ENCODE measurements at places on chromosomes 2 and 18.
A peak's percentile ranks its signal among the peaks of the same experiment; 100 is the strongest.

DNA sequence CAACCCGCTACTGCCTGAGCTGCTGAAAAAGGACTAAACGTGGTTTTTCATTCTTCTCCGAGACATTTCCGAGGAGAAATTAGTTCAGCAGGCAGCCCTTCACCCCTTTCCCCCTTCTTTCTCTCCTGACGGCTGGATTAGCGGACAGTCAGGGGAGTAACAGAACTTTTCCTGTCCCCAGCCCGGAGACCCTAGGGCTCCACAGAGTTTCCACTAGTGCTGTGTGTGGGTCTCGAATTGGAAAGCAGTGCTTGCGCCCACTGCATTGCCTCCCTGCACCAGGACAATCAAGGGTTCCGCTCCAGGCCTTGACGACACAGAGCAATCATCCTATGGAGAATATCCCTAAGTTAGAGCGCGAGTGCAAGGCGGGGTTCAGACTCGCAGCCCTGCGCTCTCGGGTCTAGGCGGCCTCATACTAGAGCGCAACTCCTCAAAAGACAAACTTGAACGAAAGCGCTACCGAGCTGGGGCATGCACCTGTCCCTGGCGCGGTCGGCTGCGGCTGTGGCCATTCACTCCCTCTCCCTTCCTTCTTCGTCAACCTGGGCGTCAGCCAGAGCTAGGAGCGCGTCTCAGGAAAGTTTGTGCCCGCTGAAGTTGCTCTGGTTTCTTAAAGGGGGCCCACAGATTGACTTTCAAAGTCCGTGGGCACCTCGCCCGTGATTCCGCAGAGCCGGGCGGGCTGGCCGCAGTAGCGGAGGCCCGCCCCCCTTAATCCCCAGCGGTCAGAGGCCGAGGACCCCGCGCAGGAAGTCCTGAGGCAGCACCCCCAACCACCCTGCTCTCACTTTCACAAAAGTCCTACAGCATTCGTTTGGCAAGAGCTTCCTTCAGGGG lies 801 bp downstream of the OSR1 start:
- DNase-seq: no peak

GRCh38 chr2:74619651-74620297 lies 28.4 kb downstream of the M1AP start:
- no peak for DNase-seq

DNA sequence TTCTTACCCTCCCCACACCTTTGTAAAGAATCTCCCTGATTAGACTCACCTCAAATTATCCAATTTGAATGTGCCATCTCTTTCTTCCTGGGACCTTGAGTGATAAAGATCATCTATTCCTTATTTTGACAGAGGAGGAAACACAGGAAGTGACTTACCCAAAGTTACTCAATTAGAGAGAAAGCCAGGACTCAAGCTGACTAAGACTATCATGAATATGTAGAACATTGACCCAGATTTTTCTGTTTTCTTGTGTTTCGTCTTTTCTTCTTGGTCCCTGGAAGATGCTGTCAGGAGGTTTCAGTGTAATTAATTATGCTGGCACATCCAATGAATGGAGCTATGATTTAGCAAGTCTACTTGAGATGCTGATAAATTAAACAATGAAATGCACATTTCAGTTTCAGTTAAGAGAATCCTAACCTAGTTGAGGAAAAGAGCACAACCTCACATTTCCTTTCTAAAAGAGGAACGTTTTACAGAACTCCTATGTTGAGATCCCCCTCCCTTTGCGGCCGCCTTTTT lies 380.4 kb downstream of the CLIP4 start:
- no peak for DNase-seq

DNA sequence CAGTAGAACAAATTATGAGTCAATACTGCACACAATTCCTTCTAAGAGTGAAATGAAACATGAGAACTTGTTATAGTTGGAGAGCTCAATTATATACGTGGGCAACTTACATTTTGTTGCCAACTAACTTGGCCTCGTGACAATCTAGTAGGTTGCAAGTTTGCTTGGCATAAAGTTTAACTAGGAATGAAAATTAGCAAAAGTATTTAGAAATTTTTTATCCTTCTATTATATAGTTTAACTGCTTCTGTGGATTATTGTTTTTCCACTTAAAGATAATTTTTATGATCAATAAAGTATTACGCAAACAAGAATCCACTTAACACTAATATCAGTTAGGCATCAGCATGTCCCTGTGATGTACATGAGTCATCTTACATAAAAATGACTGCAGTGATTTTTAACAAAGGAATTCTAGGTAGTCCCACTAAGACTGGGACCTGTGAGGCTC lies 41.1 kb downstream of the FAM124B start:
- DNase-seq: no peak

- no peak for DNase-seq
These were observed 1456.4 kb downstream of the SUCLG1 start for GRCh38 chr2:83002706-83003105.

GRCh38 chr18:35163014-35163539 lies 77.8 kb upstream of the ZNF397 start:
- DNase-seq: no peak

GRCh38 chr2:11147263-11147662 lies 8.0 kb upstream of the SLC66A3 start:
- no peak for DNase-seq

GRCh38 chr2:191166111-191166755 lies 15.4 kb upstream of the STAT4 start:
- DNase-seq: no peak

- DNase-seq: no peak
These were observed 38.0 kb downstream of the SLC9A4 start for GRCh38 chr2:102510791-102511575.

- DNase-seq: no peak
These were observed 76.9 kb downstream of the CLHC1 start for GRCh38 chr2:55155206-55155605.

DNA sequence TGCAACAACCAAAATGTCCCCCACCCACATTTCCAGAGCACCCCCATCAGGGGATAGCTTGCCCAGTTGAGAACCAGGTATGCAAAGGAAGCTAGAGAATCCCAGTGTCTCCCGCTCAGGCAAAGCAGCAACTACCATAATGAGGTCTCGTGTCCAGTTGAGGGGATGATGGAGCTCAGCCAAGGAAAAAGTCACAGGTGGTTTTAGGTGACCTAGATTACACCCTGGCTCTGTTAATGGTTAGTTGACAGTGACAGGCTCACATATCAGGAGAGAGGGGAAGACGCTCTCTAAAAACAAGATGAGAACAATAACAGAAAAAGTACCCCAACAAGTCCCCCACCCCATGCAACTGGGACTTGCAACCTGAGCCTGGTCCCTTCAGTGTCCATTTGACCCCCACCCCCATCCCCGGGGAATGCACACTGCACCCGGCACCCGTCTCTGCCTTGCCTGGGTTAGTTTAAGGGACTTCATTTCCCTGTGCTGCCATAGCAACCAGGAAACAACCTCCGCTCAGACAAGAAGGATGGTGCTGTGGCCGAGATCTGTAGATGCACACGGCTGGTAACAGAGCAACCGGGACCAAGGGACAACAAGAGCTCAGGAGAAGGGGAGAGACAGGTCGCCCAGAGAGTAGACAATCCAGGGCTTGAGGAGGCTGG lies at the start of gene KIAA2012:
Gene KIAA2012 (plus strand): TSS at position 519 of the 665 bp plus-strand sequence. CDS start 373 bp downstream, outside the sequence.
- DNase-seq: no peak

GRCh38 chr2:156077041-156077742 lies 255.3 kb downstream of the NR4A2 start:
- no peak for DNase-seq

- no peak for DNase-seq
These were observed 154.7 kb upstream of the LYPD1 start for GRCh38 chr2:132824716-132825115.

- no peak for DNase-seq
These were observed 953.5 kb downstream of the CNTNAP5 start for GRCh38 chr2:124978597-124978996.

DNA sequence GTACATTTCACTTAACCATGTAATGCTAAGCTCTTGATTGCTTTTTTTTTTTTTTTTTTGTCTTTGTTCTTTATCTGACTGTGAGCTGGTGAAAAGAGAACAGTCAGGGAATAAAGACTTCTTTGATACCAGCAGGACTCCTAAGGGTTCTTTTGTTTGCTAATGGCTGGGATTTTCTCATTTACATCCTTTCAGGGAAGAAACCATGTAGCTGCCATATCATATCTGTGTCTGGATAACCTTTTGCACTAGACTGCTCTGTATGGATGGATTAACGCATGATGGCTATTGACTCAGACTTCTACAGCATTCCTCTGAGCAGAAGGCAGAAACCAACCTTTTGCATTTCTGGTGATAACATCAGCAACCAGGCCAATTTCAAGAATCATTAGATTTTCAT lies 504.0 kb downstream of the LRRTM4 start:
- no peak for DNase-seq

DNA sequence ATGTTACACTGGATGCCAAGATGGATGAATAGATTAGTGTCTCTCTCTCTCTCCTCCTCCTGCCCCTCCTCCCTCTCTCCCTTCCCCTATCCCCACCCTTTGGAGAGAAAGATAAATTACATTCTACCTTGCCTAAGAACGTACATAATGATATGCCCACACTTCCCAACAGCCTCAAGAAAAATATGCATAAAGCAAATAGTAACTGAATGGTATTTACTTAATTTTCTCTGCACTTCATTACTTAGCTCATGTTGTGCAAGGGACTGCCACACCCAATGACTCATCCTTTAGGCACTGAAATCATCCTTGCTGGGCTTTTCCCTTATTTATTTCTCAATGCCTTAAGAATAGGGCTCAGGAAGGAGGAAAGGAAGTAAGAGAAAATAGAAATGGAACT lies 137.3 kb upstream of the PID1 start:
- no peak for DNase-seq

DNA sequence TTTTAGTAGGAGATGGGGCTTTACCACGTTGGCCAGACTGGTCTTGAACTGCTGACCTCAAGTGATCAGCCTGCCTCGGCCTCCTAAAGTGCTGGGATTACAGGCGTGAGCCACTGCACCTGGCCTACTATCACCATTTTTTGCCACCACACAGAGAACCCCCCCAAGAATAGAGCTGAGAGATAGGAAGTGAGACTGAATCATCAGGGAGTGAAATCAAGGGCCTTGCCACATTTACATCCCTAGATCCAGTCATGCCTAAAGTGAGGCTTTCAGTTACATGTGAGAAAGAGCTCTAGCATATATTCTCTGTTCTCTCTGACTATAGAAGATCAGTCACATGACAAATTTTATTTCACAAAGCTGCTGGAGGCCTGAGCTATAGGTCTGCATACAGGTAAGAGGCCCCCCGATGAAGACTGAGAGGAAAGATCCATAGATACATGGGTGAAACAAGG lies 28.0 kb upstream of the KCMF1 start:
- DNase-seq: no peak

DNA sequence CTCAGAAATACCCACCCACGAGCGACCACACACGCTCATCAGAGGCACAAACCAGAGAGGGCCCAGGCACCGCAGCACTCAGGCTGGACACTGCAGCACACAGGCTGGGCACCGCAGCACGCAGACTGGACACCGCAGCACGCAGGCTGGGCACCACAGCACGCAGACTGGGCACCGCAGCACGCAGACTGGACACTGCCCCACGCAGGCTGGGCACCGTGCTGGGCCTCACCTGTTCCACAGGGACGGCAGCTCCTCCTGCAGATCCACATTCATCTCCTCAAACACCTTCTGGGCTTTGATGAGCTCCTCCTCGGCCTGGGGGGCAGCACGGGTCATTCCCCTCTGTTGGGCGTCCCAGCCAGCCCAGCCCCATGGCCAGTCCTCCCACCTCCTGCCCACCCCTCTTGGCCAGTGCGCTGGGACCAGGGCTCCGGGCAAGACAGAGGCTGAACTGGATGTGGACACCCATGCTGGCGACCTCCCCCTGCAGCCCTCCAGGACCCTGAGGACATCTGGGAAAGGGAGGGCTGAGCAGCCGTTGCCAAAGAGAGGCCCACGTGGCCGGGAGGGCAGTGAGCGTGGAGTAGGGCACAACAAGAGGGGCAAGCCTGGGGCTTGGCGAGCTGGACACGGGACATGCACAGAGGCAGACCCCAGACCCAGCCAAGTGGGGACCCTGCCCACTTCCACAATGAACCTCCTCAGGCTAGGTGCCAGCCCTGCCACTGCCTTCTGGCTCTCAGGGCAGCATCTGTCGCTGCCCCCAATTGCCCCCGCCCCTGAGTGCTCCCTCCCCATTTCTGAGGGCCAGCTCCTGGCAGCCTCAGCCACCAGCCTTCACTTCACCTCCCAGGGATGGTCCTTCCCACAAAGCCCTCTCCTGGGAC lies 43.0 kb downstream of the BIN1 start:
- no peak for DNase-seq

- DNase-seq: no peak
These were observed 5.1 kb downstream of the SFT2D3 start for GRCh38 chr2:127706215-127706990.

- DNase-seq: no peak
These were observed 11.6 kb downstream of the TRAF3IP1 start for GRCh38 chr2:238331916-238332315.

DNA sequence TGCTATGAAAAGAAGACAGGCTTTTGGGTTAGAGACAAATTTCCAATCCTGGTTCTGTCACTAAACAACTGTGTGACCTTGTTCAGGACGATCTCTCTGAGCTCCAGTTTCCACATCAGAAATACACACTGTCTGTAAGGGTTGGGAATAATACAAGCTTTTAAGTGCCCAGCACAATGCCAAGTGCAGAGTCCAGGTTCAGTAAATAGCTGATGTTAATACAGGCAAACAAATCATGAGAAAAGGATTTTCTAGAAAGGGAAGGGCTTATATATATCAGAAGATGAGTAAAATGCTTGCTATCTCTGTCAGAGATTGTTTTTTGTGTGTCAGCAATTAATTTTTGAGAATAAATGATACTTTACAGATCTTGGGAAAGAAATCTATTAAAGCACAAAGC lies 388.3 kb downstream of the NBAS start:
- no peak for DNase-seq

DNA sequence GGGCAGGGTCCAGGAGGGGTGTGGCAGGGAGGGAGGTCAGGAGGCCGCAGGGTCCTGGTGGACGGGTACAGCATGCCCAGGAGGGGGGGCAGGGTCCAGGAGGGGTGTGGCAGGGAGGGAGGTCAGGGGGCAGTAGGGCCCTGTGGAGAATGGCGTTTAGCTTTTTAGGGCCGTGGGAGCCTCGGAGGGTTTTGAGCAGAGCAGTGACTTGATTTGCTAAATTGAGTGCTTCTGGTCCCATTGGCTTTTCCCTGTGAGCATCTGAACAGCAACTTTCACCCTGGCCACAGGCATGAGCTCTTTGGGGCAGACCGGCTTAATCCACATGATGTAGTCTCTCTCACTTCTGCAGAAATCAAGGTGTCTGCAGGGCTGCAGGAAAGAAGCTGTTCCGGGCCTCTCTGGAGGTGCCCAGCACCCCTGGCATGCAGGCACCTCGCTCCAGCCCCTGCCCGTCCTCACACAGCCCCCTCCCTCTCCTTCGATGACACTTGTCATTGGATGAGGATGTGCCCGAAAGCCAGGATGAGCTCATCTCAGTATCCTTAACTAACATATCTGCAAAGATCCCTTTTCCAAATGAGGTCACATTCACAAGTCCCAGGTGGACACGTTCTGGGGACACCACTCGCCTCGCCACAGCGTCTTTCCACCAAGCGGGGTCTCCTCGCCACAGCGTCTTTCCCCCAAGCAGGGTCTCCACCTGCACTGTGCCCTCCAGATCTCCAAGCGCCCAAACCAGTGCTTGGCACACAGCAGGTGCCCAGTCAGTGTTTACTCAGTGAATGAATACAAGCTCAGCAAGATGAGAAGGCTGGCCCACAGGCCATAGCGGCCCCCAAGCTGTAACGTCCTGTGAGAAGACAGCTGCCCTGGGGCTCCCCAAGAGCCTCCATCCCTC lies 94.0 kb downstream of the NDUFA10 start:
- peak; percentile 2 for DNase-seq

- DNase-seq: peak; percentile 24
These were observed 129.4 kb upstream of the CXCR4 start for GRCh38 chr2:136247204-136247950.

GRCh38 chr2:43879261-43879660 lies 40.5 kb downstream of the ABCG8 start:
- DNase-seq: no peak

All from activated T-cell treated with anti-CD3 and anti-CD28 coated beads, Interleukin-2, amount 50 U/mL, for 4 hours (primary cell).